ENCODE measurements at places on chromosomes 3 and 15. TPM values are rescaled to one million over a fixed set of nuclear protein-coding genes. Genes with fewer than 3 reads are reported as not detected.

Gene CCDC14
- 9.2 TPM for total RNA-seq

Gene TSC22D2
- 3.7 TPM for total RNA-seq

Gene A4GNT
- total RNA-seq = not detected

Gene KATNBL1
- 31.0 TPM for total RNA-seq

Gene ITIH1
- not detected for total RNA-seq

GRCh38 chr3:96331341-96331740 is 483.1 kb upstream of the EPHA6 start:
- DNase-seq = peak; percentile 74

GRCh38 chr3:32959371-32959770 is 7.9 kb downstream of the CCR4 start:
- no peak for DNase-seq

DNA sequence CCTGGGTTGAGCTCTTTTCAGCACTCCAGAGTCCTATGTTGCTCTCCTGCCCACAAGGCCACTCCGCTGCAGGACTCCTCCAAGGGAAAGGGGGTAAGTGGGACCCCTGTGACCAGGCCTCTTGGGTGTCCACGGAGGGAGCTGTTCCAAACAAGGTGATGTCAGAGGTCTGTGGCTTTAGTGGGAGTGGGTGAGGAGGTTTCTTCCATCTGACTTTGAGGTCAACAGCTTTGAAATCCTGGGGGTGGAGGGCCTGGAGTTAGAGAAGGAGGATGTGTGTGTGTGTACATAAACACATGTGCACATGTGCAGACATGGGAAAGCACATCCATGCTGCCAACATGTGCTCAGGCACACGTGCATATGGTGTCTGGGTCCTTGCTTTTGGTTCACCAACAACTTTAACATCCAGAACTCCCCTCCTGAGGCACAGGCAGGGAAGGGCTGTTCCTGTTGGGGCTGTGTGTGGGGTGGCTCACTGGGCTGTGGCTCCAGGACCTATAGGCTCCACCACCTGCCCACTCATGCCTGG is 51.4 kb upstream of the TMEM115 start:
- DNase-seq = no peak

DNA sequence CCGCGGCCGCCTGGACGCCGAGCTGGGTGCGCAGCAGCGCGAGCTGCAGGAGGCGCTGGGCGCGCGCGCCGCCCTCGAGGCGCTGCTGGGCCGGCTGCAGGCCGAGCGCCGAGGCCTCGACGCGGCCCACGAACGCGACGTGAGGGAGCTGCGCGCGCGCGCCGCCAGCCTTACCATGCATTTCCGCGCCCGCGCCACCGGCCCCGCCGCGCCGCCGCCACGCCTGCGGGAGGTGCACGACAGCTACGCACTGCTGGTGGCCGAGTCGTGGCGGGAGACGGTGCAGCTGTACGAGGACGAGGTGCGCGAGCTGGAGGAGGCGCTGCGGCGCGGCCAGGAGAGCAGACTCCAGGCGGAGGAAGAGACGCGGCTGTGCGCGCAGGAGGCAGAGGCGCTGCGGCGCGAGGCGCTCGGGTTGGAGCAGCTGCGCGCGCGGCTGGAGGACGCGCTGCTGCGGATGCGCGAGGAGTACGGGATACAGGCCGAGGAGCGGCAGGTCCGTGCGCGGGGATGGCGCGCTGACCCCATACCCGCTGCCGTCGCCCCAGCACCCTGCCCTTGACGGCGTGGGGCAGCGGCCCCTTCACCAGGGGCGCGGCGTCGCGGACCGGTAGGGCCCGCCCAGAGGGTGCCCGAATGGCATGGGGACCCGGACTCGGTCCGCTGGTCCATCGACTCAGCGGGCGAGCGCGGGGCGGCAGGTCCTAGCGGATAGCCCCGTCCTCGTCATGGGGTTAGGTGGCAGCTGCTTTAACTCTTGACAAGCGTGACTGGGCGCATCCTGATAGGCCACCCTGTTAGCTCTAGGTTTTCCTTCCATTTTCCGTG is 848 bp downstream of the SYNM start:
- peak; percentile 78 for DNase-seq

DNA sequence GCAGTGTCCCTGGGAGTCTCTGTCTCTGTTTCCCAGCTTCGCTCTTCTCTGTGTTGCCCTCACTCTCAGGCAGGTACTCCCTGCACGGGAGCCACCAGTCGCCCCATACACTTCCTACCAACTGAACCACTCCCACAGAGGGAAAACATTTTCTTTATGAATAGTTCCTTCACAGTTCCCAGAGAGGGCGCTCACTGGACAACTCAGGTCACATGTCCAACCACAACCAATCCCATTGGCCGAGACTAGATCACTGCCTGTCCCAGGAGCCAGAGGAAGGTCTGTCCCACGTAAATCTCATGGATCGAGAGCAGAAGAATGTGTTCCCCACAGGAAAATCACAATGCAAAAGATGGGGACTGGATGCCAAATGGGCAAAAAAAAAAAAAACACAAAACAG is 26.1 kb downstream of the GRK7 start:
- DNase-seq = peak; percentile 11

DNA sequence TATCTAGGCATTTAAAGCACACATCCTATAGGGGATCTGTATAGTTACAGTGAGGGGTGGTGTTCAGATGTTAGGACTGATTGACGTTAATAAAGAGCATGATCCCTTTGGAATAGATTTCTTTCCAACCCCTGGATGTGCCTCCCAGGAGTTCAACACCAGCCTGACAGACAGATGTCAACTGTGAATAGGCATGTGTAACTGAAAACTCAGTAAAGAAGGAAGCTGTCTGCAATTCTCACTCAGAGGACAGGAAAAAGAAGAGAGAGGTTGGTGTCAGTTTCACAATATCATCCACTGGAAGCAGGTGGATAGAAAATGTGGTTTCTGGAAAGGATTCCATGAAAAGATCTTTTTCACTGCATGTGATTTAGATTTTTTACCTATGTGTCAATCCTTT is 396.3 kb downstream of the NSUN3 start:
- DNase-seq = no peak

DNA sequence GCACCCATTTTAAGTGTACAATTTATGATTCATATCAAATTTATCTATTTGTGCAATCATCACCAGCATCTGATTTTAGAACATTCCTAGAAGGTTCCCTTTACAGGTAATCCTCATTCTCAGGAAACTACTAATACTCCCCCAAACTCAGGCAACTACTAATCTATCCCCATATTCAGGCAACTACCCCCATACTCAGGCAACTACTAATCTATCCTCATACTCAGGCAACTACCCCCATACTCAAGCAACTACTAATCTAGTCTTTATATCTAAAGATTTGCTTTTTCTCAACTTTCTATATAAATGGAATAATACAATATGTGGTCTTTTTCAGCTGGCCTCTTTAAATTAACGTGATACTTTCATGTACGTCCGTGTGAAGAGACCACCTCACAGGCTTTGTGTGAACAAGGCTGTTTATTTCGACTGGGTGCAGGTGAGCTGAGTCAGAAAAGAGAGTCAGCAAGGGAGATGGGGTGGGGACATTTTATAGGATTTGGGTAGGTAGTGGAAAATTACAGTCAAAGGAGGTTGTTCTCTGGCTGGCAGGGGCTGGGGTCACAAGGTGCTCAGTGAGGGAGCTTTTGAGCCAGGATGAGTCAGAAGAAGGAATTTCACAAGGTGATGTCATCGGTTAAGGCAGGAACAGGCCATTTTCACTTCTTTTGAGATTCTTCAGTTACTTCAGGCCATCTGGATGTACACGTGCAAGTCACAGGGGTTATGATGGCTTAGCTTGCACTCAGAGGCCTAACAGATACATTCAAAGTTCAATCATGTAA is 1444.5 kb upstream of the CADM2 start:
- DNase-seq = no peak

DNA sequence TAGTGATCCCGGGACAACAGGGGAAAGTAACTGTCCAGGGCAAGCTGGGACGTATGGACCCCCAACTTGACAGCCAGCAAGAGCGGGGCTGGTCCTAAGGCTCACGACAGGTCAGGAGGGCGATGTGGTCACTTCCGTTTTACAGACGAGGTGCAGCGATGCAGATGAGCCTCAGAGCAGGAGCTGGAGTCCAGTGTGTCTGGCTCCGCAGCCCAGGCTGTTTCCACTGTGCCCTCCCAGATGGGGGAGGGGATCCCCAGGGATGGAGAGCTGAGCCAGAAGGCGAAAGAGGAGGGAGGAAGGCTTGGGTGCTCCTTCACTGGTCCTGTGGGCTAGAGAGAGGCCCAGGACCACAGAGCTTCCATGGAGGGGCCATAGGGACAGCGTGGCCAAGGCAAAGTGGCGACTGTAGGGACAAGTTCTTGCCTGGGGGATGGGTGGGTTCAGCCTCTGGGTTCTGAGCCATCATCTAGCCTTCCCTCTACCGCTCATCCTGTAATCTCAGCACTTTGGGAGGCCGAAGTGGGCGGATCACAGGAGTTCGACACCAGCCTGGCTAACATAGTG is 5.7 kb downstream of the SNX33 start:
- no peak for DNase-seq

GRCh38 chr3:14902719-14903118 is 44.7 kb upstream of the NR2C2 start:
- no peak for DNase-seq

DNA sequence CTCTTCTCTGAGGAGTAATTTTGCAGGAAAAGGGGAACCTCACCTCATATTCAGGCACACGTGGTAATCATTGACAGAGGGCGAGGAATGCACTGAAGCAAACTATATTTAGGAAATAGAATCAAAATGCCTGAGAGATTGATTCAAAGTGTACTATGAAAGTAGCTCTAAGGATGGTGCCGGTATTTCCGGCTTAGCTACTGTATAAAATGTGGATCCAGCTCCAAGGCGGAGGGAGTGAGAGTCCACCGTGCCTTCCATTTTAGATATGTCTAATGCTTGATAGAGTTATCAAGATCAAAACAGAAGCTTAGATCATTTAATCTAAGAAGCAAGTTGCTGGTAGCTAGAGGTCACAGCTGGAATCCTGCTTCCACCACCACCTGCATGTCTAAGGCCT is 33.0 kb downstream of the GOLIM4 start:
- DNase-seq = no peak

DNA sequence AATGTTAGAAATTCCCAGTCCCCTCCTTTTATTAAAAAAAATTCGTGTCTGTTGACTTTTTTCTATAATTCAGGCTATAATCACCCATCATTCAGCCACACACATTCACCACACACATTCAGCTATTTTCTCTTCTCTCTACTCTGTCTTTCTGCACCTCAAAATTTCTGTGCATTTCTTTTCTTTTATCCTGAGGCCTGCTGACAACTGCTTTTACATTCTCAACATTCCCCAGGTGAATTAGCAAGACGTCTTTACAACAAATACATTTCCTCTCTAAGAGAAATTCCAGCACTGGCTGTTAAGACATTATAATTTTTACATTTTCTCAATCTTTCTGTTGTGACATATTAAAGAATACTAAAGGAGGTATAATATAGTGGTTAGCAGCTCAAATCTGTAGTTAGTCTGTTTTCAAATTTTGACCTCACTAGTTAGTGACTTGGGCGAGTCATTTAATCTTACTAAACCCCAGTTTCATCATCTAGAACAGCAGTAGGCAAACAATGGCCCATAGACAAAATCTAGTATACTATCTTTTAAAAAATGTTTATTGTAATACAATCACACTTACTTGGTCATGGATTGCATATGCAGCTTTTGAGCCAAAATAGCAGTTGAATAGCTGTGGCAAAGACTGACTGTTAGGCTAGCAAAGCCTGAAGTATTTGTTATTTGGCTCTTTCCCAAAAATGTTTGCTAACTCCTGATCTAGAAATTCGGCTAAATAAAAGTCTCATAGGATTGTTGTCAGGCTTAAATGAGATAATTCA is 350.7 kb downstream of the NSUN3 start:
- peak; percentile 3 for DNase-seq

- no peak for DNase-seq
Observed at GRCh38 chr3:111541911-111542483, at the start of gene CD96. CD96 (plus strand) TSS chr3:111542197; CDS start chr3:111542249, 52 bp downstream.

DNA sequence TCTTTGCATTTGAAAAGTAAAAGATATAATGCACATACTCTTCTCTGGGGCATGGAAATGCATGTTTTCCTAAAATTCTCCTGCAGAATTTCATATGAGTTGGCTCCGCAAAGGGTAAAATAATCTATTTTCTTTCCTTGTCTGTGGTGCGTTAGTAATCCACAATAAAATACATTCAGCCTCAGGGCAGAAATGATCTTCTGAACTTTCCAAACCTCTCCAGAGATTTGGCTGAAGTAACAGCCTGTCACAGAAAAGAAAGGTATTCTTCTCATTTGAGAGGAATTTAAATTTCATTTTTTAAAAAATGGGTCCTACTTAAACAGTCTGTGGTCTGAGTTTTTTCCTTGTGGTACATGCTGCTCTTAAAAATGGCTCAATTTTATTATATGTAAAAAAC is 182.7 kb upstream of the DCBLD2 start:
- no peak for DNase-seq

DNA sequence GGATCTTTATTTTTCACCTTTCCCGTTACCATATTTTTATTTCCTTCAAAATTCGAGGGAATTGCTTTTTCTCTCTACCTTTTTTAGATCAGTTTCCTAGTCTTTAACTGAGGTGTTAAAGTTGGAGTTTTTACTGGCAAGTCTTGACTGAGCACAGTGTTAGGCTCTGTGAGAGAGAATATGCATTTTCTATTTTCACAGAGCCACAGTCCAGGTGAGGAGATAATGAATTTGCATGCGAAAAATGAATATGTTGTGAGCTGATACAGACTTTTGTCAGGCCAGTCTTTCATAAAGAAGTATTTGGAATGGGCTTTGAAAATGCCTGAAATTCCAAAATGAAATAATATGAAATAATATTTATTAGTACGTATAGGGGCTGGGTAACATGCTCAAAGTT is 31.9 kb downstream of the MME start:
- no peak for DNase-seq

DNA sequence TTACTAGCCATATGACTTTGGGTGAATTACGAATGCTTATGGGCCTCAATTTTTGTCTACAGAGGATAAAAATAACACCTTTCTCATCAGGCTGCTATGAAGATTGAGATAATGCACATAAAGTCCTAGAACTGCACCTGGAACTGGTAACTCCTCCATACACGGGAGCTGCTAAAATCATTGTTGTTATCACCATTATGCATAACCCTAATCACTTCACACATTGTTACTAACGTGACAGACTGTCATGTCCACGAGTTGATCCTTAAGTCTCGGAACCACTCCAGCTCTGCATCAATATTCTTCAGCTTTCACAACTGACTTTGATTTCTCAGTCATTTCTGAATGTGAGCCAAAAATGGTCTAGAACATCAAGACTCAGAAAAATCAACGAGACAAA is 64.1 kb downstream of the RFTN1 start:
- DNase-seq = no peak
